ENCODE measurements at places on chromosomes 16 and 17. TPM values are rescaled to one million over a fixed set of nuclear protein-coding genes. Genes with fewer than 3 reads are reported as not detected.

Gene SLFN13
- total RNA-seq = 2.1 TPM

Gene CD300E
- not detected for total RNA-seq

Gene ELMO3
- total RNA-seq = 0.32 TPM

Gene ALG1
- 30.1 TPM for total RNA-seq

Gene TAC4
- total RNA-seq = not detected

Gene PERCC1
- not detected for total RNA-seq

Gene B3GNT9
- total RNA-seq = 30.6 TPM

Gene SDR42E2
- total RNA-seq = under 0.01 TPM

Gene RPL19
- total RNA-seq = 2,610 TPM

Gene MED9
- total RNA-seq = 7.4 TPM

Gene OR3A3
- not detected for total RNA-seq

Gene HCRT
- not detected for total RNA-seq

Gene ESRP2
- total RNA-seq = 0.16 TPM

Gene ACSM5
- total RNA-seq = not detected

Gene NOTUM
- under 0.01 TPM for total RNA-seq

Gene KRTAP4-6
- not detected for total RNA-seq

Gene TBC1D3E
- total RNA-seq = not detected
